Large intestine (tissue), 12 donors: ENCODE measurements at places on chromosomes 1 and 21. TPM values are rescaled to one million over a fixed set of nuclear protein-coding genes. Genes with fewer than 3 reads are reported as not detected.

DNA sequence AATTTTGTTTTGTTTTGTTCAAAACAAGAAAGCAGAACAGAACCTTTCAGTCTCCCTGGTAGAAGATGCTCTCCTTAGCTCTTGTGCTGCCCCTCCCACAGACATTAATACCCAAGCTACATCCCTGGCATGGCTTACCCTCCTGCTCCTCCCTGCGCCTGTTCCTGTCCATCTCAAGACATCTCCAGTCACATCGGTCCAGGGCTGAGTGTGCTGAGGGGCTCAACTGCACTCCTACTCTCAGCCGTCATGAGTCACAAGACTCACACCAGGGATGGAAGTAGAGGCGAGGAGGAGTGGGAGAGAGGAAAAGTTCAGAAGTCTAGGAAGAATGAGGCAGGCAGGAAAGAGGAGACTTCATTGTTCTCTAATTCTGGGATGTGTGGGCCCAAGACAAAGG lies 9.2 kb upstream of the TACSTD2 start:
- DNase-seq: no peak

DNA sequence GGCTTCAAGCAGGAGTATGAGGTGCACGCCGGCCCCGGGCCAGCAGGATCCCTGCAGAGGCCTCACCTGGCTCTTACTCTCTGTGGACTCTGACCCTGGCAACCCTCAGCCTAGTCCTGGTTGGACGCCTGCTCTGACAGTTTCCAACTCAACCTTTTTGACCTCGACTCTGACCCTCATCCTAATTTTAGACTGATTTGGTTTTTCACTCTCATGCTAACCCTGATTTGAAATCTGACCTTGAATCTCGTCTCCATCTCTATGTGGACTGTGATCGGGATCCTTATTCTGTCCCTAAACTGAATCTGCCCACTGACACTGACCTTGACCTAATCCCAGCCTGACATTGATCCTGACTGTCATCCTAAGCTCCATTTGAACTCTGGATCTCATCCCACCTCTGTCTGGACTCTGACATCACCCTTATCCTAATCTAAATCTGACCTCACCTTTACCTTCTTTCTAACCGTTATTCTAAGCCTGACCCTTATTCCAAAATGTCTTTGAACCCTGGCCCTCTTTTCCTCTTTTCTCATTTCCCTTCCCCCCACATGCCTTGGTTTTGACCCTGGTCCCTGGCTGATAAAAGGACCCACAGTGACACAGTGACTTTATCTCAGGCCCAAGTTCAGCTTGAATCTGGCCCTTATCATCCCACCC lies 67.8 kb downstream of the PTPRU start:
- DNase-seq: peak; percentile 24

DNA sequence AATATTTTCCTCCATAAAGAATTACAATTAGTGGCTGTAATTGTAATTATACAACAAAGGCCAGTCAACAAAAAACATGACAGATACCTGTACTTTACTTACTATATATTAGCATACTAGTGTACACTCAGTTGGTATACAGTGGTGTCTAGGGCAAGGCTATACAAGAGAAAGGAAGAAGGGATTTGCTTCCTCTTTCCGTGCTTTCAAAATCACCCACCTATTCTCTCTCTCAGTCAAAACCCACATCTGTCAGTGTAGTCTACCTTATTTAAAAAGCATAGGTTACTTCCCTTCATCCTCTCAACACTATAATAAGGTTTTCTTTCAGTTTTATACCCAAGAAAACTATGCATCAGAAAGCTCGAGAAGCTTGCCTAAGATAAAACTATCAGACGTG lies 355.8 kb upstream of the NR5A2 start:
- DNase-seq: no peak

DNA sequence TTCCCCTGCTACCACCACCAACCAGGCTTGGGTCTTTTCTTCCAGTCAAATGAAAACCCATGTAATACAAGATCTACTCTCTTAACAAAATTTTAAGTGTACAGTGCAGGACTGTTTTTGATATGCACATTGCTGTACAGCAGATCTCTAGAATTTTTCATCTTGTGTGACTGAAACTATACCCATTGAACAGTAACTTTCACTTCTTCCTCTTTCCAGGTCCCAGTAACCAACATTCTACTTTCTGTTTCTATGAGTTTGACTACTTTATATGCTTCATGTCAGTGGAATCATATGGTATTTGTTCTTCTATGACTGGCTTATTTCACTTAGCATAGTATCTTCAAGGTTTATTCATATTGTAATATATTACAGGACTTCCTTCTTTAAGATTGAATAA lies 45.3 kb upstream of the PLPPR4 start:
- DNase-seq: no peak

DNA sequence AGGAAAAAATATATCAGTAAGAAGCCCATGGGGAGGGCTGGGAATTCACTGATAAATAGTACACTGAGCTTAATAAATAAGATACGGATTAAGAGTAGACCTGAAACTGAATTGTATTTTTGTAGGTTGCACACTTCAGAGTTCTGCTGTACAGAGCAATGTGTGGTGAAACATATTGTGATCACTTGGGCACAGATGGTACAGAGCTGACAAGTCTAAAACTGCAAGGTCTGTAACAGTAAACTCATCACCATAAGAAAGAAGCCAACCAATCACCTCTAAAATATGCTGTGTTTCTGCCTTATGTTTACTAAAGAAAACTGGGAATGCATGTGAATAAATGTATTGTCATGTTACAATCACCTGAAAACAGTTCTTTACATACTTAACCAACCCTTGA lies 360.7 kb downstream of the MRPL39 start:
- DNase-seq: no peak

DNA sequence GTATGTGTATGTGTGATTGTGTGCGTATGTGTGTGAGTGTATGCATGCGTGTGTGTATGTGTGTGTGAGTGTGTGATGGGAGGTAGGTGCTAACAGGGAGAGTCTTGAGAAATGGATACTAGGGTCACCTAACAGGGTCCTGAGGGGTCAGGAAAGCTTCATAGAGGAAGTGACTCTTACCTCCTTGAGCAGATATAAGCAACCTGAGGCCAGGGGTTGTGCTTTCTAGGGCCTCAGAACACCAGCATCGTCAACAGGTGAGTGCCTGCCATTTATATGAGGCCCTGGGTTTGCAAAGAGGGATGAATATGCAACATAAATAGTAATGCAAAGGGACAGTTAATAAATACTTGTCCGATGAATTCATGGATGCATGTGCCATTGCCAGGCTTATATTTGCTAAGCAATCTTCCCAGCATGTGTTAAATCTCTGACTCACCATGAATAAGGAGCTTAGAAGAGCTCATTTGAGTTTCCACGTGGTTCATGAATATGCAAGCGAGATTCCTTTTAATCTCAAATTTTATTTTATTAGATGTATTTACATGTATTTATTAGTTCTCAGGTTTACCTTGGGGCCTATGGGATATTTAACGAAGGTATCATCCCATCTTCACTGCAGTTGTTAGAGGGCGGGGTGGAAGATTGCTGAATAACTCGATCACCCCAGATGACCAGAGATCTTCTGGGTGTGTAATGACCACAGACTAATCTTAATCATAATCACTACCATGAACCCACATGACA lies 438.3 kb downstream of the CAMTA1 start:
- no peak for DNase-seq

- DNase-seq: peak; percentile 61
Observed at GRCh38 chr1:2049225-2049717, 940 bp upstream of the PRKCZ start.

DNA sequence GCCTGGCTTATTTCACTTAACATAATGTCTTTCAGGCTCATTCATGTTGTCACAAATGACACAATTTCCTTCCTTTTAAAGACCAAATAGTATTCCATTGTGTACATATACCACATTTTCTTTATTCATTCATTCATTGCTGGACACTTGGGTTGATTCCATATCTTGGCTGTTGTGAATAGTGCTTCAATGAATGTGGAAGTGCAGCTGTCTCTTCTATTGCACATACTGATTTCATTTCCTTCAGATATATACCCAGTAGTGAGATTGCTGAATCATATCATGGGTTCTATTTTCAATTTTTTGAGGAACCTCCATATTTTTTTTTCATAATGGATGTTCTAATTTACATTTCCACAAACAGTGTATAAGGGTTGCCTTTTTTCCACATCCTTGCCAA lies 38.6 kb upstream of the WLS start:
- DNase-seq: no peak

GRCh38 chr21:32545948-32546441 lies 39.3 kb downstream of the TCP10L start:
- no peak for DNase-seq

Gene PRDM15
- 6.0 TPM for polyA plus RNA-seq

Gene ALX3
- polyA plus RNA-seq: not detected
